ENCODE measurements at places on chromosomes 7 and 10.

- DNase-seq, result no peak
These were observed 187.7 kb downstream of the JAZF1 start for GRCh38 chr7:27992755-27993493.

DNA sequence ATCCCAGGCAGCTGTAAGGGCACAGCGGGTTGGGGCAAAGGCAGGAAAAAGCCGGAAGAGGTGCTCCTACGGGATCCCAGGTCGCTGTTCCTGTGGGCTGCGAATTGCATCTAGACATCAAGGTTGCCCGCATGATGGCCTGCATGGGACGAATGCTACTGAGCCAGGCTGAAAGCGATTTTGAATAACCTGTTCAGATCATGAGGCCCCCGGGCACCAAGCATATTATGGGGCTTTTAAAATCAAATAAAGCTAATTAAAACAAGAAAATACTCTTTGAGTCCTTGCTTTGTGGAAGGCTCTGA, 37.1 kb downstream of the CAMK2B start:
- DNase-seq, result no peak

- DNase-seq, result no peak
These were observed 206.9 kb upstream of the PHYHIPL start for GRCh38 chr10:58969576-58969975.

GRCh38 chr10:76089556-76090180, 658.2 kb downstream of the LRMDA start:
- DNase-seq, result no peak

DNA sequence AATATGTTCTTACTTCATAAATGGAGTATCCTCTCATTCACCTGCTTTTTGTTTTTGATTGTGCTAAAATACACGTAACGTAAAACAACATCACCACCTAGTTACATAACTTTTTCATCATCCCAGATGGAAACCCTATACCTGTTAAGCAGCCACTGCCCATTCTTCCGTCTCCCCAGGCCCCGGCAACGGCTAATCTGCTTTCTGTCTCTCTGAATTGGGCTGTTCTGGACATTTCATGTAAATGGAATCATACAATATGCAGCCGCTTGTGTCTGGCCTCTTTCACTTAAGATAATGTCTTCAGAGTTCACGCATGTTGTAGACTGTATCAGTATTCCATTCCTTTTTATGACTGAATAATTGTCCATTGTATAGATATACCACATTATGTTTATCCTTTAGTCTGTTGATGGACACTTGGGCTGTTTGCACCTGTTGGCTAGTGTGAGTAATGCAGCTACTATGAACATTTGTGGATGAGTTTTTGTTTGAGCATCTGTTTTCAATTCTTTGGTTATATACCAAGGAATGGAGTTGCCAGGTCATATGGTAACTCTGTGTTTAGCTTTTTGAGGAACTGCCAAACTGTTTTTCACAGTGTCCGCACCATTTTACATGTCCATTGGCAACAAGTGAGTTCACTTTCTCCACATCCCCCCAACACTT, 14.1 kb upstream of the SUN1 start:
- peak; percentile 21 for DNase-seq

- DNase-seq, result no peak
These were observed 125.3 kb upstream of the STARD3NL start for GRCh38 chr7:38052786-38053185.

GRCh38 chr7:88259656-88260380, 40.0 kb upstream of the SRI start:
- no peak for DNase-seq

- peak; percentile 59 for DNase-seq
These were observed at the start of gene DNAJC12 for GRCh38 chr10:67837541-67838314. TSS of gene DNAJC12 (minus strand) at chr10:67838188. CDS start at chr10:67838011, 177 bp downstream.

DNA sequence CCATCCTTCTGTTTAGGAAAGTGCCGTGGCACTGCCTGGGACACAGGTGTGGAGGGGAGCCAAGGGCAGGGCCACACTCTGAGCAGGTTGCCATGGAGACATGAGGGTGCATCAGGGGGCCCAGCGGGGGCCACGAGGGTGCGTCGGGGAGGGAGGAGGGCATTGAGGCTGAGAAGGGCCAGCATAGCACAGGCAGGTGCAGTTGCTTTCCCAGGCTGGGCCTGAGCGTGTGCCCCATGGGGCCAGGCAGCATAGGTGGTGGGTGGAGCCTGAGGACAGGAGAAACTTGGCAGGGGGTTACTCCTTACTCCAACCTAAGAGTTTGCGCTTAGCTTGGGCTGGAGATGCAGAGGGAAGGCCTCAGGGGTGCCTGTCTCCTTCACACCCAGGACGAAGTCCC, 15.2 kb downstream of the YKT6 start:
- DNase-seq, result no peak

DNA sequence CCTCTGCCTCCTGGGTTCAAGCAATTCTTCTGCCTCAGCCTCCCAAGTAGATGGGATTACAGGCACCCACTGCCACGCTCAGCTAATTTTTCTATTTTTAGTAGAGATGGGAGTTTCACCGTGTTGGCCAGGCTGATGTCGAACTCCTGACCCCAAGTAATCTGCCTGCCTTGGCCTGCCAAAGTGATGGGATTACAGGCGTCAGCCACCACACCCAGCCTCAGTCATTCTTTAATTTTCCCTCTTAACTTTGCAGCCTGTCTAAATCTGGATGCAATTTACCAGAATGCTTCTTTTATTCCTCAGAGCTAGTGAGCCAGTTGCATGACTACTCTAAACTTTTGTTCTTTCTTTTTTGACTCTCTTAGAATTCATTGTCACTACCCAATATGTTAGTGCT, 90.5 kb upstream of the CSTF2T start:
- no peak for DNase-seq

All from activated CD4-positive, alpha-beta T cell treated with anti-CD3 and anti-CD28 coated beads, Interleukin-2, amount 50 U/mL, for 16 hours (primary cell).